Right atrium auricular region (tissue), 2 donors: ENCODE measurements at places on chromosomes 6 and 20.
A peak's percentile ranks its signal among the peaks of the same experiment; 100 is the strongest.

- no peak for DNase-seq
Observed at GRCh38 chr6:166928644-166929541, 27.5 kb downstream of the RNASET2 start.

GRCh38 chr6:33567836-33568235 is 12.2 kb downstream of the BAK1 start:
- DNase-seq, result no peak

GRCh38 chr6:39077882-39078594 is 29.5 kb downstream of the GLP1R start:
- peak; percentile 23 for DNase-seq

DNA sequence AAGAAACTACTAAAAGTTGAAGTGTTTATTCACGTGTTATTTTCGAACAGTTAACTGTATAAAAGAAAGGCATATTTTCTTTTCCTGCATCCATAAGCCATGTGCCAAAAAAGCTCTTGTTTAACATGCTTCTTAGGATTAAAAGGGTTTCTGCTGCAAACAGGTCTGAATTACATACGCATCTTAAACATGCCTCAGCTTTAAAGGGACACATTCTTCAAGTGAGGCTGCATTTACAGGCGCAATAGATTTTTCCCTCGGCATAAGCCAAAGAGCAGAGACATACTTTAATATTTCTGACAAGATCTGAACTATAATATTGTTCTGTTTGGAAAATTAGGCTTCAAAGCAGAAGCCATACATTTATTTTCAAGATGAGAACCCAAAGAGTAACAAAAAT is 39.4 kb downstream of the PDE7B start:
- DNase-seq, result no peak

DNA sequence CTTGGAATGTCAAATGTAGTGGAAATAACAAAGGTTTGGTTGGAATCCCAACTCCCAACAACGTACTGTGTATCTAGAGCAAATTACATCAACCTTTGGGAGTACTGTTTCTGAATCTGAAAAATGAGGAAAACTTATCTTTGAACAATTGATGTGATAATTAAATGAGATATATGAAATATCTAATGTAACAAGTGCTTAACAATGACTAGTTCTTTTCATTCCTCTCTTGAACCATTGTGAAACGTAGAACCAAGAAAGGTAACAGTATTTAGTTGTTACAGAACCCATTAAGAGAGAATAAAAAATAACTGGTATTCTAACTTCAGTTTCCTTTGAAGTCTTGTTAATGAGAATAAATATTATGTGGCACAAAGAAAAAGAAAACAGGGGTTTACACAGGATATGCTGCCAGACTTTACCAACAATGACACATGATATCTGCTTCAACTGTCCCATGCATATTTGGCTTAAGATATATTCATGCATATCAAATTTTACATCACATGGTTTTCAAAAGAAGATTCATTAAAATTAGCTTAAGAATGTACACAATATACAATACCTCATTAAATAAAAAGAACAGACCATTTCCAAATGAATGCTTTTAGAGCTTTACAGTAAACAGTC is 111.8 kb downstream of the ATG5 start:
- DNase-seq, result no peak

DNA sequence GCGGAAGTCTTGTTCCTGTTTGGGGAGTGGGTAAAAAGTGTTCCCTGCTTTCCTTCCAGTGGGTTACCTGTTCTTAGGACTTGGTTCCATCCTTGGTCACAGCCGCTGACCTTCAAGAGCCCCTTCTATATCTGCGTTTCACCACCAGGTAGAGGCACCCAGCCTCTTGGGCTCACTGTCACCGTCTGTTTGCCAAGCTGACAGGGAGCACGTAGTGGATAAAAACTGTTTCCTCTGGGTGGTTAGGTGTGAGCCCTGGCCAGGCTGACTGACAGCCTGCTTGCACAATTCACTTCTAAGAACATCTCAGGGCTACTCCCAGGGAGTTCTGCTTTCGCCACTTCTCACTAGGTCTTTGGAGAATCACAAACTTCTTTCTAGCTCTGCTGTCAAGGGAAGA is 1.8 kb upstream of the JPH2 start:
- DNase-seq, result peak; percentile 58

DNA sequence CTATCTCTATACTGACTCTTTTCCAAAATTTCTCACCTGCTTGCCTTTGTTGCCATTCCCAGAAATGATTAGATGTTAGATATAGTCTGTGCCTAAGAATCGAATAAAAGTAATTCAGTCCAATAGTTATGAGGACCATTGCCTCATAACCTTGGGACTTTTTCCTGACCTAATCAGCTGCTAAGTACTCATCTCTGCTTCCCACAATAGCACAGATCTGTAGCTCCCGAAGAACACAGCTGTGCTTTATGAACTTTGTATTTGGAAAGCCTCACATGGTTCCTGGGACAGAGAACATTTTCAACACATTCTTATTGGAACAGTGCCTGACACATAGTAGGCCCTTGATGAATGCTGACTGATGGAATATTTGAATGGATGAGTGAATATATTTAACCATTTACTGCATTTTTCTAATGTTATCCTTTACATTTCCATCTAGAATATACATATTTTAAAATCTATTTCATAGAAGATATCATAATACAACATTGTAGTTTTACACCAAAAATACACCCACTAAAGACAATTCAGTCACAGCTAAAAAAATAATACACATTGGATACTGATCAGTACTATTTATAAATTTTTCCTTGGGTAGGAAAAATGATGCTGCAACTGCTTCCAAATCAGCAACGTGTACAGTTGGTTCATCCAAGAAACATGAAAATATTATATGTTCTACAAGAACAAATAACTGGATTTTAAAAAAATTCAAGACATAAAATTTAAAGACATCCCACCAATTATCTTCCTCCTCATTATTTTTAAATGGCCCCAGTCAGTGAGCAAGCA is 53.9 kb downstream of the HS3ST5 start:
- DNase-seq, result no peak

- no peak for DNase-seq
Observed at GRCh38 chr20:51159303-51159702, 136.4 kb upstream of the KCNG1 start.

DNA sequence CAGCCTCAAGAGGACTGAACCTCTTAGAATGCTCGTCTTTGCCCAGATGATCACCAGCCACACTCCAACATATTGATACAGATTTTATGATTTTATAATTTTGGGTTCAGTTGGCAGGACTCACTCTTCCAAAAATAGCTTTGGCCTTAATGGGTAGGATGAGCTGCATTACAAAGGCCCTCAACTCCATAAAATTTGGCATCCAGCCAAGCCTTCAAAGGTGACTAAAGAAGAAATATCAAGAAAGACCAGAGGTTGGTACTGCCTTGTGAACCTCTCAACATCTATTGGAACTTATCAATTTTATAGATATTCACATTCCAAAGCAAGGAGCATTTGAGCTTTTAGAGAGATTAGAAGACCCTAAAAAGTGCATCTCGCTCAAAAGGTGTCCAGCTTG is 48.4 kb upstream of the SNAP25 start:
- no peak for DNase-seq
